ENCODE measurements at places on chromosomes 1 and 21.
A peak's percentile ranks its signal among the peaks of the same experiment; 100 is the strongest.

- no peak for DNase-seq
Observed at GRCh38 chr1:2603521-2604155, 17.1 kb downstream of the PRXL2B start.

GRCh38 chr21:40049031-40049930, 182.0 kb downstream of the PCP4 start:
- DNase-seq = no peak

DNA sequence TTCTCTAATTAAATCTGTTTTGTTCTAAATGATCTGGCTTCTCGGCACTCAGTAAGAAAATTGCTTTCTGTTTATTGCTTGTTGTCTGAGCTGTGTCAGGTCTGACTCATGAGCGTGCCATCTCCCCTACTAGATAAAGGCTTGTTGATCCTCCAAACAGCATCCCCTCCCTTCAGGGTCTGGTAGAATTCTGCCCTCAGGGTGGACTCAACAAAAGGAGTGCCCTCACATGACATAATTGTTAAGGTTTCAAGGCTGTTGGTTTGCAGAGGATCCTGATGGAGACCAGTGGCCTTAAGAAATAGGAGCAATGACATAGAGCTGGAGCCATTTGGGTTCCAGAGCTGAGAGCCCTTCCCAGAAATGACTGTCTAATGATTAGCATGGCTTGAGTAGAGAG, 36.0 kb upstream of the ATP2B4 start:
- DNase-seq = no peak

DNA sequence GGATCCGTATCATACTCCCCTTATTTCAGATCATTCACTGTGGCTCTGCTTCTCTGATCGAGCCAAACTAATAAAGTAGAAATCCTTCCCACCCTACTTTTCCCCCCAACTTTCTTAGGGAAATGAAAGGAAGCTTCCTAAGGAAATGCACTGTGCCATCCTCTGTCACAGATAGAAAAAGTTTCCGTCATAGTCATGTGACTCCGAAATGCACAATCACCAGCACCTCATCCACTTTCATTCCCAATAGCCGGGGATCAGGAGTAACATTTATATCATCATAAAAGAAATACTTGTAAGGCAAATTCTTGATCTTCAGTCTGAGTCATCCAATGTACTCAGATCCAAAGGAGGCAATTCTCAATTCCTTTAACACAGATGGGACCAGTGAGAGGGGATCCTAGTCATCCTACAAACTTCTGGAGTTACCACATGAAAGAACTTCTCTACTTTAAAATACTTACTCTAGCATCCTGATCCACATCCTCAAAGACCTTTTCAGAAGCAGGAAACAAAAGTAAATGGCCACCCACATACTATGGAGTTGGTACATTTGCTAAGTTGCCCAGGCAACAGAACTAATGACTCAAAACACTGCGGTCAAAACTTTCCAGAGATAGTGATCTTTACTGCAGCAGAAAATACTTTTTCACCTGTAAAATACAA, 97.8 kb upstream of the ZC3H11B start:
- DNase-seq = no peak

DNA sequence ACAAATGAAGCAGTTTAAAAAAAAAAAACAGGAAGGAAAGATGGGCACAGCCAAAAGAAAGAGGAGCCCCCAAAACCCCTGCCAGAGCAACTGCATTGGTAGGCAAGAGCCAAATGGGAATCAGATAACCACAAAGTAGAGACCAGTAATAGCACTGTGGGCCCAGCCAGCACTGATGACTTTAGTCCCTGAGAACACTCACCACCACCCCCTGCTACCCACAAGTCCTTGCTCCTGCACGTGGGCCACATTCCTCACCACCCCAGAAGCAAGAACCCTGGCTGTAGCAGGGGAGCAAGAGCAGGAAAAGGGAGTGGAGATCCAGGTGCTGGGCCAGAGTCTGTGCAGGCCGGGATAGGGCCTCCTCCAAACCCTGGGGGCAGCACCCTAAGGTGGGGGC, 86.1 kb downstream of the RRAGC start:
- no peak for DNase-seq

GRCh38 chr1:14476170-14476955, 122.1 kb upstream of the KAZN start:
- DNase-seq = no peak

DNA sequence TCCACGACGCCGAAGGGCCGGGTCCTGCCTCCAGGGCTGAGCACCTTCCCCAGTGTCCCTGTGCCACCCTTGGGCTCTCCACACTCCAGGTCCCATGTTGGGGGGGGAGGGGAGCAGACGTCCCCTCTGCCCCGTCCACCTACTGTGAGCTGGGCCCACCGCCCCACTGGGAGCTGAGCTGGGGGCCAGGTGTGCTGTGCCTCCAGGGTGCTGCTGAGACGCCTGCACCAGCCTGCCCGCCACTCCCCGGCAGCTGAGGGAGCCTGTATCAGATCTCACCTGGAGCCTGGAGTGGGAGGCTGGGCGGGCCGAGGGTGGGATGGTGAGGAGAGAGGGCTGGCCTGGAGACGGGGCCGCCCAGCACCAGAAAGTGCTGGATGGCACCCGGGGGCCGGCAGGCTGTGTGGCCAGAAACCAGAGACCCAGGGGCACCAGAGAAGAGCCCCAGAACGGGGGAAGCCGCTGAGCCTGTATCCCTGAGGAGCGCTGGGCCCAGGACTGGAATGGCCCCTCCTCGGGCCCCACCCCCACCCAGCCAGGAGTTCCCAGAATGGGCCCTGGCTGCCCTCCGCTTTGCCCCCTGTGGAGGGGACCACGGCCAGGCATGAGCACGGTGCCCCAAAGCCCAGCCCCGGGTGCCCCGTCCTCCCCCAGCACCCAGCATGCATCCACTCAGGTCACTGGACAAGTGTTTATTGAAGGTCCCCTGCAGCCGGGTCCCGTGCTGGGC, 3.4 kb downstream of the TNFRSF18 start:
- DNase-seq = peak; percentile 23

- DNase-seq = no peak
Observed at GRCh38 chr1:177392336-177392735, 221.6 kb downstream of the BRINP2 start.

GRCh38 chr1:75542818-75543570, 67.9 kb downstream of the SLC44A5 start:
- DNase-seq = no peak

GRCh38 chr1:27509127-27510080, 19.4 kb upstream of the WASF2 start:
- peak; percentile 24 for DNase-seq

DNA sequence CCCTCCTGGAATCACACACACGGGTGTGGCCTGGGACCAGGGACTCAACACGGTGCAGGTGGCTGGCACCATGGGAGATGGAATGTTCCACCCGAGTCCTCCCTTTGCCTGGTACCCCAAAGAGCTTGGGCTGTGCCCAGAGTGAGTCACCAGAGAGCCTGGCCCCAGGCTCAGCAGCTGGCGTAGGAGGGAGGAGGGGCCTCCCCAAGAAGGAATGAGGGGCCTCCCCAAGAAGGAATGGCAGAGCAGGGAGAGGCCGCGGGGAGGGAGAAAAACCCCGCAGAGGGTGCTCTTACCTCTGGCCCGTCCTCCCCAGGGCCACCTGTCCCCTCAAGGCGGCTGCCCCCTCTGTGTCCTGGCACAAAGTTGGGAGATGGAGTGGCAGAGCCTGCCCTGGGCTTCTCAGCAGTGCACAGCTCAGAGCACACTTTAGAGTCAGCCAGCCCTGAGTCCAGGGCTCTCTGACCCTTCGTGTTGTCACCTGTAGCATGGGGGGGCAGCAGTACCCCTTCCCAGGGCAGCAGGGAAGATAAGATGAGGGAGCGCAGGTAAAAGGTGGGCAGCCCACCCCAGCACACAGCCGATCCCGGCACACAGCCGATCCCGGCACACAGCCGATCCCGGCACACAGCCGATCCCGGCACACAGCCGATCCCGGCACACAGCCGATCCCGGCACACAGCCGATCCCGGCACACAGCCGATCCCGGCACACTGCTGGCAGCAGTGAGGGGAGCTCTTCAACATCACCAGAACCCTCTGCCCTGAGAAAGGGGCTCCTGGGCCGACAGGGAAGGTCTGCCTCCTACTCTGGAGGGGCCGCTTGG, 20.2 kb upstream of the KCNAB2 start:
- no peak for DNase-seq

DNA sequence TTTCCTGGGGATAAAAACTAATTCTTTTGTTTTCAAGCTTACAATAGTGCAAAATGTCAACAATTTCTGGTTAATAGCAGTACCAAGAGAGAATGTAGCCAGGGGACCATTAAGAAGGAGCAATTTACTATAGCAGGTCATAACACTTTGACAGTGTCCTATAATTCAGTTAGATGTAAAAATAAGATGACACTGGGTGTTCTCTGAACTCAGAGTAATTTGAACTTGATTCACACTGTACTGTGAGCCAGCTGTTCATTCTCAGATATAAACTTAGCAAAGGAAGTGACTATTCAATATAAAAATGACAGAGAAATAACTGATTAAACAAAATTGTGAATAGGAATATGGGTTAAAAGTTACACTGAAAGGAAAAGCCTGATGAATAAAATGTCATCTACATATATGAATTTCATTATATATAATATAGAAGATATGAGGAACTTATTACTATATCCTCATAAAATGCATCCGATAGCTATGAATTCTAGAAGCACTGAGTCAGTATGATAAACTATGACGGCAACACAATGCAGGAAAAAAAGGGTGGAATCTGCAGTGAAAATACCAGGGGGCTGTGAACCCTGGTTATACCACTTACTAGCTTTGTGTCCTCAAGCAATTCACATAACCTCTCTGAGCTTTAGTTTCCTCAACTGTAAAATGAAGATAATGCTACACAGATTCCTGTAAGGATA, 135.9 kb downstream of the ACBD6 start:
- DNase-seq = no peak

DNA sequence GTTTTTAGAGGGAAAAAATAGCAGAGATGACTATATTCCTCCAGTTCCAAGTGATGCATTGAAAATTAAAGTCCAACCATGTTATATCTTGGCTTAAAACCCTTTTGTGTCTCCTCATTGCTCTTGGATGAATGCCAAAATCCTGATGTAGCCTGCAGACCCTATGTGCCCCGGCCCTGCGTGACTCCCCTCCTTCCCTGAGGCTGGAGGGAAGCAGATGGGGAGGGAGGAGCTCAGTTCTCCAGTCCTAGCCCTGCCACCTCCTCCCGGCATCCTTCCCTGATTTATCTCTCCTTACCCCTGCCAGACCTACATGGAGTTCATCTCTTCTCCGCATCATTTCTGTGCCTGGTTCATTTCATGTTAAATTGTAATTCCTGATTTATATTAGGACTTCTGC, 397.4 kb downstream of the PTPRU start:
- DNase-seq = no peak

GRCh38 chr1:51768971-51769588, 109.4 kb downstream of the NRDC start:
- no peak for DNase-seq

Measured in left ventricle myocardium superior (tissue), 1 donor.